ENCODE measurements at places on chromosomes 2 and 18. TPM values are rescaled to one million over a fixed set of nuclear protein-coding genes. Genes with fewer than 3 reads are reported as not detected.

The NEU2 gene
- total RNA-seq: not detected

The CTDP1 gene
- 59.4 TPM for total RNA-seq

The UGT1A3 gene
- total RNA-seq: not detected

The LTBP1 gene
- total RNA-seq: 0.76 TPM

The SPC25 gene
- 0.32 TPM for total RNA-seq

The SH3RF3 gene
- total RNA-seq: 4.6 TPM

The GPAT2 gene
- 3.9 TPM for total RNA-seq

Measured in T-cell (primary cell).